ENCODE measurements at places on chromosomes 16 and 17.

GRCh38 chr17:17186051-17186450, 20.1 kb downstream of the PLD6 start:
- DNase-seq: no peak

DNA sequence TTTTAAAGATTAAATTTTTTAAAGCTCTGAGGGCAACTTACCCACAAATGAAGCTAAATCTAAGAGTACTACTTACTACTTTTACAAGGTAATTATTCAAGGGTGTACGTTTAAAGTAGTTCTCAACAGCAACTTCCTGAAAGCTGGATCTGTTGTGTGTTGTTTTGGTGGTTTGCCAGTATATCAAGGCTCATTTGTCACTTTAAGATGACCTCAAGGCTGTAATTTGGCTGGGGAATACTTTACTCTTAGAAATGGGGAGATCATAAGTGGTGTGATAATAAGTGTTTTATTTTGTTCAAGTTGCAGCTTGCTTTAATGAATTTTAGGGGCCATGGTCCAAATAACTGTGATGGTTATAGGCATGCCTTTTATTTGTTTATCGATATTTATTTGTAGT, 30.4 kb downstream of the AP2B1 start:
- no peak for DNase-seq

DNA sequence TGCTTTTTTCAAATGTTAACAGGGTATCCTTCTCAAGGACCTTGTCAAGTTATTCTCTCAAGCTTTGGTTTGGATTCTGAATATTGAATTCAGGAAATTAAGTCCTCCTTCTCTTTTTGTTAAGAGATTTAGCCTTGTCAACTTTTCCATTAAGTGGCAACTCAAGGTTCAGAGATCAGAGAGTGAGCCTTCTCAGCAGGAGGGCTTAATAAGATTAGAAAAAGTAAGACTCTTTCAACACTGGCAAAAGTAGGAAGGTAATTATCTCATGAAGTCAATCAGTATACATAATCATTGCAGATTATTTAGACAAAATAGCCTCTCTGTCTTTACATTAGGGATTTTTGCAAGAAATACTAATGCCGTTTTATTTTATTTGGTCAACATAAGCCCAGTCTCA, 330.7 kb downstream of the KIF2B start:
- DNase-seq: no peak

DNA sequence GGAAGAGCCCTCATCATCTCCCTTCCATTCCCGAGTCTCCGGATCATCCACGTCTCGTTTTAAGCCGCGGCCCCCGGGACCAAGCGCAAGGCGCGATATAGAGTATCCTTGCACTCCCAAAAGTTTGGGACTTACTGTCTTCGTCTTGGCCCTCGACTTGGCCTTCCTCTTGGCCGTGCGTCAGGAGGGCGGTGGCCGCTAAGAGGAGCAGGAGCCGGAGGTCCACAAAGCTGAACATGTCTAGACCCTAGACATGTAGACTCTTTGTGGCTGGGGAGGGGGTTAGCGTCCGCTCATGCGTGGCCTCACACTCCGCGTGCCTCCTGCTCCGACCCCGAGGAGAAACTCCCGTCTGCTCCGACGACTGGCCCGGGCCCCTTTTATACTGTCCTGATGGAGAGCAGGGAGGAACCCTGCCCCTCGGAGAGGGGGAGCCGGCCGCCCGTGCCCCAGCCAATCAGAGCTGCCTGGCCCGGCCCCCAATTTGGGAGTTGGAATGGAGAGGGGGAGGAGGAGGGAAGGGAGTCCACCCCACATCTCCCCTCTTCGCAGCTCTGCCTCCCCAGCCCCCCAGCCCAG, at the start of gene COL1A1:
COL1A1 (minus strand) TSS at position 356 of the 579 bp plus-strand sequence; CDS start at position 238, 118 bp downstream.
- no peak for DNase-seq

- no peak for DNase-seq
These were observed 3.2 kb upstream of the UBE2G1 start for GRCh38 chr17:4369557-4370230.
